Kidney epithelial cell (primary cell): ENCODE measurements at places on chromosomes 11 and 22. TPM values are rescaled to one million over a fixed set of nuclear protein-coding genes. Genes with fewer than 3 reads are reported as not detected.

The TUBA8 gene
- total RNA-seq: 2.2 TPM in 1 of 2 replicates, not detected in the other

The TMEM191B gene
- total RNA-seq: 1.0 and 3.0 TPM in 2 replicates

The CSNK2A3 gene
- 2.4 and 3.4 TPM in 2 replicates for total RNA-seq

The NOX4 gene
- 11.2 and 16.8 TPM in 2 replicates for total RNA-seq

The PTS gene
- total RNA-seq: 24.1 and 34.2 TPM in 2 replicates

The METTL15 gene
- total RNA-seq: 11.6 and 12.3 TPM in 2 replicates

The MYO7A gene
- total RNA-seq: 0.17 and 0.89 TPM in 2 replicates

The SLC22A12 gene
- total RNA-seq: not detected in 2 replicates

The PHF21B gene
- total RNA-seq: 1.5 and 4.2 TPM in 2 replicates

The EFCAB6 gene
- total RNA-seq: 1.7 and 2.3 TPM in 2 replicates

The RGL4 gene
- total RNA-seq: not detected in 2 replicates

The TSGA10IP gene
- not detected in 2 replicates for total RNA-seq

The BTG4 gene
- total RNA-seq: 0.08 TPM in 1 of 2 replicates, not detected in the other

The C11orf87 gene
- not detected in 2 replicates for total RNA-seq

The DERL3 gene
- 0.54 and 2.3 TPM in 2 replicates for total RNA-seq

The RIBC2 gene
- total RNA-seq: 0.13 and 0.27 TPM in 2 replicates

The KMT5B gene
- 24.8 and 25.7 TPM in 2 replicates for total RNA-seq

The P2RX6 gene
- 0.27 TPM in 1 of 2 replicates, not detected in the other for total RNA-seq

The ANAPC15 gene
- 31.7 and 31.8 TPM in 2 replicates for total RNA-seq

The MCHR1 gene
- total RNA-seq: 0.63 and 1.7 TPM in 2 replicates

The TSPAN32 gene
- total RNA-seq: 0.46 TPM in 1 of 2 replicates, not detected in the other

The RFPL3 gene
- total RNA-seq: not detected in 2 replicates

The CD3E gene
- not detected in 2 replicates for total RNA-seq

The BTBD18 gene
- total RNA-seq: not detected in 2 replicates

The UBQLNL gene
- 0.21 TPM in 1 of 2 replicates, not detected in the other for total RNA-seq

The RRP7A gene
- 29.5 and 38.6 TPM in 2 replicates for total RNA-seq

The SYT12 gene
- total RNA-seq: 0.08 and 0.48 TPM in 2 replicates

The KIRREL3 gene
- 1.3 and 1.4 TPM in 2 replicates for total RNA-seq

The CCT8L2 gene
- total RNA-seq: not detected in 2 replicates

The FGF19 gene
- total RNA-seq: not detected in 2 replicates
